ENCODE measurements at places on chromosomes 12 and 14.

DNA sequence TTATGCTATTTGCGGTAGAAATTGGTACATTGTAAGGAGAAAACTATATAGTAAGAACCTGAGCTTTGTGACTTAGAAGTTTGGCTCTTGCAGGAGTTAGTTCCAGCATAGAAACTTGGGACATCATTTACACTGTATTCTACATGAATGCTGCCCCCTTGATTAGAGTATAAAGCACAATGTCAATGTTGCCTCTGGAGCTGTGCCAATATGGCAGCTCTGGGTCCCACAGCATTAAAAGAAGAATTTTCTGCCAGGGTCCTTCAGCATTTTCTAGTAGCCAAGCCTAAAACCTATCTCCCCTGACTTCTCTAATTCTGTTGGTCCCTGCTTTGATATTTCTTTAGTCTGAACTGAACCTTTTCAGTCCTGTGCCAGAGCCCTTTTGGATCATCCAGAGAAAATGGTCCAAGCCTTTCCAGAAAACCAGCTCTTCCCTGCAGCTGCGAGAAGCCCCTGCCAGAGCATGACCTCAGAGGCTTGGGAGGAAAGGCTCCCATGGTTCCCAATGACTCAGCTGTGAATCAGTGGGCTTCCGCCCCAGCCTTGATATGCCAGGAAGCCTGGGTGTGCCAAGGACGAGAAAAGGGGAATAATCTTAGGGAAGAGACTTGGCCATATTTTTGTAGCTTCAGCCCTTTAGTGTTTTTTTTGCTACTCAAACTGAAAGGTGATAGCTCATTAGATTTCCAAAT is 43.2 kb downstream of the PLEKHG7 start:
- no peak for DNase-seq

DNA sequence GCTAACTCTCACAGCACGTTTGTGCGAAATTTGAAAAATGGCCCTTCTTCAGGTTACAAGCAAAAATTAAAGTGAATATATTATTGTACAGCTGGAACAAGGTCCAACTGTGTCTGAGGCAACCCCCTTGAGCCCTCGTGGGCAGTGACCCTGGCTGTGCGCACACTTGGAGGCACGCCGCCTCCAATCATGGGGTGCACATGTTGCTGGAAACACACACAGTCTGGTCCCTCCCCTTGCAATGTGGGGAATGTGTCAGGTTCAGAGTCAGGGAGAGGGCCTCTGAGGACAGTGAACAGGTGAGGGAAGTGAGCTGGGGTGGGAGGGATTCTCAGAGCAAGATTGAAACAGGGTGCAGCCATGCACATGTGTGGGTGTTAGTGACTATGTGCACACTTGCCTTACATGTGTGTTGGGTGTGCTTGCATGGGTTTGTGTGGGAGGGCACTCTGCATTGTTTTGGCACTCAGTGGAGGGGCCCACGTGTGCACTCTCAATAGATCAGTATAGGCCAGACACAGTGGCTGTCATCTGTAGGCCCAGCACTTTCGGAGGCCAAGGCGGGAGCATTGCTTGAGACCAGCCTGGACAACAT is 9.6 kb downstream of the TSPAN9 start:
- DNase-seq = no peak

GRCh38 chr12:124380796-124381455 is 86.0 kb downstream of the RFLNA start:
- no peak for DNase-seq

DNA sequence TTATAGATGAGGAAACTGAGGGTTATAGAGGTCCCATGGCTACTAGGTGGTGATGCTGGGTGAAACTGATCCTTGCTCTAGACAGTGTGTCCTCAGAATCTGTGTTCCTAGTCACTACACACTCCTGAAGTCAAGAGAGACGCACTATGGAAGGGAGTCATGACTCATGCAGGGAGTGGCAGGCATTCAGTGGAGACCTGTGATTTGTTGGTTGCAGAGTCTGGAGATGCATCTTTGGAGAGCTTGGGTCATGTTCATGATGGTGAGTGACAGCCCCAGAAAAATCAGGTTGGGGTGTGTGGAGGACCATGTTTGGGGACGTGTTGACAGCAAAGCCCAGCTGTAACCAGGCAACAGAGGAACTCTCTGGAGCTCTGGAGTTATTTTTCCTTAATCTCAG is 38.0 kb upstream of the FBXO21 start:
- no peak for DNase-seq

GRCh38 chr12:52682938-52683574 is 2.8 kb upstream of the KRT1 start:
- DNase-seq = no peak

GRCh38 chr12:92473564-92473963 is 229.2 kb upstream of the PLEKHG7 start:
- DNase-seq = no peak

DNA sequence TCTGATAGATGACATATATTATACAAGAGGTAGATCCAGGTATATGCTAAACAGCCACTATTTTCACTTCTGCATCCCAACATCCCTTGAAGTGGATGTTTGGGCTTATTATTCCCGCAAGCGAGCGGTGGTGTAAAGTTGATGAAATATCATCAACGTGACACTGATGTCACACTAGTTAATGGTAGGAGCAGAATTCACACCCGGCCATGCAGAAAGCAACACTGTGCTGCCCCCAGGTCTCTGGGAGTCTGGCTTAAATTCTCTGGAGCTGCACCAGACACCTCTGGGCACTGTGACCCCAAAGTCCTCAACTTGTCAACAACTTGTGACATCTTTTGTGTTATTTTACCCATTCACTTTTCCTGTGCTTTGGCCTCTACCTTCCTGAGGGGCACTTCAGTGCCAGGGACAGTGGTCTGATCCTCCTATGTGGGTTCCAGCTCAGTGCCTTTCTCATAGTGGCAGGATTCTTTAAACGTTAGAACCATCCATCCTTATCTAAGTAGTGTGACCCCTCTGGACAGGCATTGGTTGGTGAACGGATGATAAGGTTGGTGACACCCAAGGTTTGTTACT is 952 bp downstream of the DRAM1 start:
- no peak for DNase-seq

GRCh38 chr12:116642106-116642505 is 82.9 kb downstream of the MAP1LC3B2 start:
- DNase-seq = no peak

GRCh38 chr12:100154474-100155247 is 12.0 kb upstream of the BLTP3B start:
- peak; percentile 70 for DNase-seq

GRCh38 chr12:52683575-52684300 is 3.5 kb upstream of the KRT1 start:
- no peak for DNase-seq

DNA sequence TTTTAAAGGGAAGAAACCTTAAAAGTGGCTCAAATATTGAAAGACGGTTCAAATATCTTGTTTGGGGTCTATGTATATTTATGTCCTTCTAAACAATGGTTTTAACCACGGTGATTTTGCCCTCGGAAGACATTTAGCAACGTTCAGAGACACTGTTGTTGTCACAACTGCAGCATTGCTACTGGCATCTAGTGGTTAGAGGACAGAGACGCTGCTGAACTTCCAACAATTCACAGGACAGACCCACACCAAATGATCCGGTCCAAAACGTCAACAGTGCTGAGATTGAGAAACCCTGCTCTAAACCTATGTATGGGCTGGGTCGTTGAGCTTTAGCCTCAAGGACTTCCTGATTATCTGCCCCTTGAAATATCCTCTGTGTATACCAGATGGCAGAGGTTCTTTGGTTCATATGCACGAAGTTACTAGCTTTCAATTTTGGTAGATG is 1.7 kb downstream of the ANGEL1 start:
- DNase-seq = peak; percentile 26

DNA sequence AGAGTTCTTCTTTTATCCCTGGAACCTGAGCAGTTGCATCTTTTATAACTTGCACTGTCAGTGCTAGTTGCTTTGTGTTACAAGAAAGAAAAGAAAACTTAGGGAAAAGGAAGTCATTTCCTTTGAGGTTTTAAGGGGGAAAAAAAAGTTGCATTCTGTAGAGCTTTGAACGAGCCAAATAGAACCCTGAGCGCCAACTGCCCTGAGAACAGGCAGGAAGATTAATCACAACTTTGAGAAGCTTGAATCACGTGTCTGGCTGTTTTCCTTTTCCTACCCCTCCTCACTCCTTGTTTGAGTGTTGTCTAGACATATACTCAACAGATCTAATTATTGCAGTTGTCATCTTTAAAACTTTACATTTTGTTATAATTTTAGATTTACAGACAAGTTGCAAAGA is 12.5 kb downstream of the PCNX1 start:
- no peak for DNase-seq

- DNase-seq = no peak
Measured at GRCh38 chr12:71756054-71756690, 1.5 kb downstream of the RAB21 start.

DNA sequence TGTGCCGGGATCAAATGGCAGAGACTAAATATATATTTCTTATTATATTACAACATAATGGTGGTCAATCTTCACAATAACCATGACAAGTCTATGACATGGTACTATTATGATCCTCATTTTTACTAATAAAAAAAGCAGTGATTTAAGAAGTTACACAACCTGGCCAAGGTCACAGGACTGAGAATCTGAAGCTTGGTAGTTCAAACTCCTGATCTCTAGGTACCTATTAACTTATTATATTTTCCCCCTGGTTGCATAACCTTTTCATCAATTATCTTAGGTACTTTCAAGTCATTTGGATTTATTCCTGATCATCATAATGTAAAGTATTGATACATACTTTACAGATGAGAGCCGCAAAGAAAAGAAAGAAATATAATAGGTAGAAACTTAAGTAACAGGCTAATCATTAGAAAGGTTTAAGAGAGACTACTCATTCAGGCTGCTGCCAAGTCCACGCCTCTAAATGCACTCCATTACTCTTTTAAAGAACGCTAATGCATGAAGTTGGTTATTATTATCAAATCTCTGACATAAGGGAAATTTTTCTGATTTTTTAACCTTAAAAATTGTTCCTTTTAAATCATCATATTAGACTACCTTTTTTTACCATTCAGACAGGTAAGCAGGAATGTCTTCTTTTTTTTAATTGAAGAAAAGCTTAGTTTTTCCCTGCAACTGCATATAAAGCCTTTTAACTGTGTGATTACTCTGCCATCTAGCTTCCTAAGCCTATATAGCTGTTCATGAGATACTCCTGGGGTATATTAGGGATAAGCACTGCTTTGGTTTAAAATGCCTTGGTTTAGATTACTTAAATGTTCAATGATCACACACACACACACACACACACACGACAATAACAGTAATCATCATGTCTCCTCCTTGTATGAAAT is 35.6 kb downstream of the RPS29 start:
- DNase-seq = no peak

DNA sequence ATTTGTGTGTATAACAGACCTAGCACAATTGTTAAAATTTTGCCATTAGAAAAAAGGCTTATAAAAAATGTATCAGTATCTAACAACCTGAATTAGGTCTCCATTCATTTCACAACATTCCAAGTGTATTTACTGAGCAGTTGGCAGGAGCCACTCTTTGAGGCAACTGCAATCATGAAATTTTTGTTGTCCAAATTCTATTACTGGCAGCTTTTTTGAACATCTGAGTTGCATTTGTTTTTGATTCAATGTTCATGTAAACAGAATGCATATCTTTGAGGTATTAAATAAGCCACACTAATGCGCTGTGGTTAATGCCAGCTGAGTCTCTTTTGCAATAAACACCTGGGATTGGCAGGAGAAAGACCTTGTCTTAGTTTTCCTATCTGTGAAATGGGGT is 8.7 kb downstream of the KITLG start:
- no peak for DNase-seq

DNA sequence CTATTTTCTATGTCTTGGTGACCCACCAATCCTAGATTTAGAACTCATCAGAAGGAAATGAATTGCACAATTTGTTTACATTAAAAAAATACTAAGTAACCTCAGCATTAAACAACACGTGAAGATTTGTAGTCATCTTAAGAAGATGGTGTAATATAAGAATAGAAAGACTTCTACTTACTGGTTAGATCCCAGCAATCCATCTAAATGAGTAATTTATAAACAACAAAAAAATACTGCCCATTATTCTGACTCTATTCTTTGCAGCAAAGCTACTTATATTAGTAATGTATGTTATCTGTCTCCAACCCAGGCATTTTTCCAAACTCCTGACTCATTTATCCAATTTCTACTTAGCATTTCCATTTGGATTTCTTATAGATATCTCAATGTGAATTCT is 67.8 kb downstream of the CD163L1 start:
- DNase-seq = no peak

All from RPMI8226 (cell line).